ENCODE measurements at places on chromosomes 16 and 17.
A peak's percentile ranks its signal among the peaks of the same experiment; 100 is the strongest.

DNA sequence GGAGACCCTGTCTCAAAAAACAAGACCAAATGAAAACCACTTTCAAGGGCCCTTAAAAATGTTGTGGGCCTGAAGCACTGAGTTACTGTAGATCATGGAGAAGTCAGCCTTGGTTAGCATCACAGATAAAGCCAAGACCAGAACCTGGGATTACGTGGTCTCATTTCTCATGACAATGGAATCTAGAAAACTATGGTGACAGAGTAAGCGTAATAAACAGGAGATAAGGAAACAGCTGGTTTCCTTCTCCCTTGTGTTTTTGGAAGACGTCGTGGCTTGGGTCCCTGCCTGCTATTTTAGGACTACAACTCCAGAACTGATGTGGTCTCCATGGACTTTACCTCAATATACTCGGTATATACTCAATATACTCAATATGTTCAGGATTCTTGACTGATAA lies 180.7 kb upstream of the ZFHX3 start:
- no peak for DNase-seq

- DNase-seq: peak; percentile 20
Measured at GRCh38 chr17:67157732-67158639, 87.0 kb downstream of the HELZ start.

- peak; percentile 49 for DNase-seq
Measured at GRCh38 chr17:2398655-2399571, 1.9 kb downstream of the MNT start.

GRCh38 chr17:40374821-40375498 lies 10.4 kb upstream of the GJD3 start:
- DNase-seq: no peak

GRCh38 chr17:63178530-63178929 lies 212.5 kb downstream of the TANC2 start:
- no peak for DNase-seq

GRCh38 chr17:29255926-29256522 lies 9.4 kb downstream of the CRYBA1 start:
- DNase-seq: no peak

- no peak for DNase-seq
Measured at GRCh38 chr16:57741660-57742191, 6.2 kb downstream of the KATNB1 start.

DNA sequence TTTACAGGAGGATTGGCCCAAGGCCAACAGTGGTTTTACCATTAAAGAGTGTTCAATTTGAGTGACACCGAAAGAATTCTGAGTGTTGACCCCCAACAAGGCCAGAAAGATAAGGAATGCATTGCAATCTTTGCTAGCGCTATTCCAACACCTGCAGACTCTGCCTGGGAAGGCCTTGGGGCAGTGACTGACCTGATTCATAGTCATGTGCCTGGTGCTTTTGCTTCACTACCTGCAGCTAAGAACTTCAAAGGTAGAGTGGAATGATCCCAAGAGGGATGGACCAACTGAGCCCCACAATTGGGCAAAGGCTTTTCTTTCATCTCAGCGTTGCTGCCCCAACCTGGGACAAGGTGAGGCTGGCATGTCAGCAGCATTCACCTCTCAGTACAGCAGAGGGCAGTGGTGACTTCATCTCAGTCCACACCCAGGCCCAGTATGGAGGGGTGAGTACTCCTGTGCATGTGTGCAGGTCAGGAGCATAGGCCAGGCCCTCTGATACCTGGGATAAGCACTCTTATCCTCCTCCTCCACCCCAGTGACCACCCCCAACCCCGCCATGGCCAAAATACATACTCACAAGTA lies 149.6 kb upstream of the GNAO1 start:
- peak; percentile 7 for DNase-seq

DNA sequence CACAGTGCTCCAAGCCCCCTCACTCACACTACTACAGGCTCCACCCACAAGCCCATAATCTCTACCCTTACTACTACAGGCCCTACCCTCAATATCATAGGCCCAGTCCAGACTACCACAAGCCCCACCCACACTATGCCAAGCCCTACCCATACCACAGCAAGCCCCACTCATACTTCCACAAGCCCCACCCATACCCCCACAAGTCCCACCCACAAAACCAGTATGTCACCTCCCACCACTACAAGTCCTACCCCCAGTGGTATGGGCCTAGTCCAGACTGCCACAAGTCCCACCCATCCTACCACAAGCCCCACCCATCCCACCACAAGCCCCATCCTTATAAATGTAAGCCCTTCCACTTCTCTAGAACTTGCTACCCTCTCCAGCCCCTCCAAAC lies 13.8 kb downstream of the RIPOR1 start:
- DNase-seq: peak; percentile 59

DNA sequence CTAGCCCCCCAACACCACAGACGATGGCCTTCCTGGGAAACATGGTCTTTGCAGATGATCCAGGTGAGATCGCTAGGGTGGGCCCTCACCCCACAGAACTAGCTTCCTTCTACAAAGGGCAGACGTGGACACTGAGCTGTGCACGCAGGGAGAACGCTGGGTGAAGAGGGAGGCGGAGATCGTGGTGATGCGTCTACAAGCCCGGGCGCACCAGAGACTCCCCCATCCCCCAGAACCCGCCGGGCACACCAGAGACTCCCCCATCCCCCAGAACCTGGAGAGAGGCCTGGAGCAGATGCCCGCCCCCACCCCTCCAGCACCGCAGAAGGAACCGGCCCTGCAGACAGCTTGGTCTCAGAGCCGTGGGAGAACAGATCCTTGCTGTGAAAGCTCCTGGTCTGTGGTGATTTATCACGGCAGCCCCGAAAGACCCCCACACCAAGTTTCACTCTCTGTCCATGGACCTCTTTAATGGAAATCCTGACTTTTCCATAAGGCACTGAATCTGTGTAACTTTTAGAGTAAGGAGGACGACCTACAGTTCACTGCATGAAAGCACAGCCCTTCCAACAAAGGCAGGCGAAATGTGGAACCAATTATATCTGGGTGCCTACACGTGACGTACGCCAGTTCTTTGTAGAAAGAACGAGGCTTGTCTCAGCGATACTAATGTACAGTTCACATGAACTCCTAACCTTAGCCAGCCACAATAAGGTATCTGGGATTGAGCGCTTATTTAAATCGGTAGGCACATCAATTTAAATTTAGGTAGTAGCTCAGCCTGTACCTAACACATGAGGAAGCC lies 88.5 kb downstream of the ANKRD11 start:
- no peak for DNase-seq

DNA sequence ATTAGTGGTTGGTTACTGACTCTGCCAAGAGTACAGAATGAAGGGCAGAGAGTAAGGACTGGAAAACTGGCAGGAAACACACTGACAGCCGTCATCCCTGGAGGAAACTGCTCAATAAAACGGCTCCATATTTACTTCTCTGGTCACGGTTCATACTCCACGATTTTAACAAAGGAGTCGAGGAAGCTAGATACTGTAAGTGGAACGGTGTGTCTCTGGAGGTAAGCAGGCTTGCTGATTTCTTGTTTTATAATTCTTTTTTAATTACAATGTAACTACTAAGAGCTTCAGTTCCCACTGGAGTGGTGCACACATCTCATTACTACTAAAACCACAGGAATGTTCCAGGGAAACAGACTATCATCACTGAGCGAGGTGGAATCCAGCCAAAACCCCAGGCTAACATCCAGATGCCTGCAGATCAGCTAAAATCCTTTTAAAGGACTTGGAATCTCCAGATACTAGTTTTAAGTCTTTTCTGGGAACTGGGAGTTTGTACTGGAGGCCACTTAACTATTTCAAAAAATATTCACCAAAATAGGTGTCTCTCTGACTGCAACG lies 17.8 kb downstream of the SERPINF1 start:
- DNase-seq: no peak

DNA sequence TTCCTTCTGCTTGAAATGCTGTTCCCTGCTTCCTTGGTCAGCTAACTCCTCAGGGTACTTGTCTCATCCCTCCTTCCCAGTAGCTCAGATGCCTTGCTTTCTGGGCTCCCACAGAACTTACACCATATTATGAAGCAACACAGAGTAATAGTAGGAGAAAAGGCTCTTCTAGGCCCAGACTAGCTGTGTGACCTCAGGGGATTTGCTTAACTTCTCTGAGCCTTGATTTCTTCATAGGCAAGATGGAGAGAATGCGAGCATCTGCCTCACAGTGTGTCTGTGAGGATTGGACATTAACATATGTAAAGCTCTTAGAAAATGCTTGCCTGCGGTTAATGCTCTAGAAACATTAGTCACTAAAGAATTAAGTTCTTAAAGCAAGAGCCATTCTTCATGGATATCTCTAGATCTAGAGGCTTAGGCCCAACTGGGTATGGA lies 22.3 kb upstream of the PECAM1 start:
- DNase-seq: no peak

- no peak for DNase-seq
Measured at GRCh38 chr17:81821147-81821546, 11.9 kb downstream of the MCRIP1 start.

- DNase-seq: no peak
Measured at GRCh38 chr17:82281076-82281475, 7.6 kb upstream of the CSNK1D start.

DNA sequence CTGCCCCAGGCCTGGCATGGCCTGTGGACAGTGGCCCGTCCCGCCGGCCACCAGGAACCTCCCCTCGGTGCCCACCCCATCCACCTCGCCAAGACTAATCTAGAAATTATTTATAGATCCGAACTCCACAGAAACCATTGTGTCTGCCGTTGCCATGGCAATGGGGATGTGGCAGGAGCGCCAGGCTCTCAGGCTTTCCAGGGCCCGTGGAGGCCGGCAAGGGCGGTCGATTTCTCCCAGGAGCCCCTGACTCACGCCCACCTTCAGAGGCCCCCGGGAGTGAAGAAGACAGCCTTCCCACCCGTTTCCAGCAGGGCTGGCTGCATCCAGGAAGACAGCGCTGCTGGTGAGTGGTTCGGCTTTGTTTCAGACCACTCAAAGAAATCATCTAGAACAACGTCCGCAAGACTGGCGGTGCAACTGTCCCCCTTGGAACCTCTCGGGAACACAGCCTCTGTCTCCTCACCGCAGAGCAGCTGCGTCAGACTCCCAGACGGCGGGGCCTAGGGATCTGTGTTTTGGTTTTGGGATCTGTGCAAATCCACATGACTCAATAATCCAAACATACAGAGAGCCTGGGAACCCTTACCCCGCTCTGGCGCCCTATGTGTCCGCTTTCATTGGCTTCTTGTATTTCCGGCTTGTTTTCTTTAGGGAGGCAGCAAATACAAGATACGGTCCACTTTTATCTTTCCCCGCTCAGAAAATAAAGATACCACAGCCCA lies 48.5 kb upstream of the ZCCHC14 start:
- no peak for DNase-seq

- no peak for DNase-seq
Measured at GRCh38 chr16:88467541-88467944, 14.5 kb downstream of the ZFPM1 start.

GRCh38 chr17:52930145-52930544 lies 771.6 kb upstream of the CA10 start:
- DNase-seq: no peak

DNA sequence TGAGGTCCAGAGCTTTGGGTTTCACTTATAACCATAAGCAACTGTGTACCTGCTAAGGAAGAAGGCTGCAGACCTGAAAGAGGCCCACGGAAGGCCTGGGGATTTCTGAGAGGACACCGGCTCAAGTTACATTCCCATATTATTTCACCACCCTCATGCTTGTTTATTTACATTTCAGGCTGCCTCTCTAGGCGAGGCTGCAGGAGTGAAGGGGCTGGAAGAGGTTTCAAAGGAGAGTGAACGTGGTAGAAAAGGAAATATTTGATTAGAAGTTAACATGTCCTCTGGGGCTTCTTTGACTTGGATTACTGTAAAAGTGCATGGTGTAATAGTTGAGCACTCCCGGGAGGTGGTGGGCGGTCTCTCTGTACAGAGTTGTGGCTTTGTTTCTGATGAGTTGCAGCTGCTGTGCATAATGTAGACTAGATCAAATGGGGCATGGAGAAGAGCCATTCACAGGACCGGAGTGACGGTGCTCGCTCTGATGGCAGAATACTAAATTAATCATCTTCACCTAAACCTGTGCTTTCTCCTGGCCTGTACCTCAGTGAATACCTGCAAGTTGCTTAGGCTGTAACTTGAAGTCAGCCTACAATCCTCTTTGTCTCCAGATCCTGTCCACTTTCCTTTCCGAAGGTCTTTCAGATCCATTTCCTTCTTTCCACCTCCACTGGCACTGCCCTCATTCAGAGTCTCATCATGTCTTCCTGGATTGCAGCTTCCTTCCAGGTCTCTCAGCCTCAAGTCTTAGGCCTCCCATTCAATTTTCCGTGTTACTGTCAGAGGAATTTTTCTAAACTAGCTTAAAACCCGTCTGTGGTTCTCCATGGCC lies 1.9 kb upstream of the CPD start:
- peak; percentile 47 for DNase-seq

DNA sequence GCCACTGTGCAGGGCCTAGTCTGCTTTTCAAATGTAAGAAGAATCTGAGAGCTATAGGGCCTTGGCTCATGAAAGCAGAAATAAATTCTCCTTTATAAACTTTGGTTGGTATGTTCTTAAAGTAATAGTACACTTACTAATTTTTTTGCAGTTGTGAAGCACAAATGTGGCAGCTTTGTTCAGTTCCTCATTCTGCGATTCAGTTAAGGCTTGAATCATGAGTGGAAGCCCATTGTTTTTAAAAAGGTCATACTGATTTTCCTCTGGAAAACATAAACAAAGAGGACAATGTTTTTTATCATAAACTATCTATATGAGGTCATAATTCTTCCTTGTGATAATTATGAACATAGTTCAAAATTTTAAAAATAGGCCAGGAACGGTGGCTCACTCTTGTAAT lies 23.6 kb upstream of the DYNC1LI2 start:
- no peak for DNase-seq

GRCh38 chr17:17305281-17305801 lies 2.2 kb downstream of the NT5M start:
- no peak for DNase-seq

DNA sequence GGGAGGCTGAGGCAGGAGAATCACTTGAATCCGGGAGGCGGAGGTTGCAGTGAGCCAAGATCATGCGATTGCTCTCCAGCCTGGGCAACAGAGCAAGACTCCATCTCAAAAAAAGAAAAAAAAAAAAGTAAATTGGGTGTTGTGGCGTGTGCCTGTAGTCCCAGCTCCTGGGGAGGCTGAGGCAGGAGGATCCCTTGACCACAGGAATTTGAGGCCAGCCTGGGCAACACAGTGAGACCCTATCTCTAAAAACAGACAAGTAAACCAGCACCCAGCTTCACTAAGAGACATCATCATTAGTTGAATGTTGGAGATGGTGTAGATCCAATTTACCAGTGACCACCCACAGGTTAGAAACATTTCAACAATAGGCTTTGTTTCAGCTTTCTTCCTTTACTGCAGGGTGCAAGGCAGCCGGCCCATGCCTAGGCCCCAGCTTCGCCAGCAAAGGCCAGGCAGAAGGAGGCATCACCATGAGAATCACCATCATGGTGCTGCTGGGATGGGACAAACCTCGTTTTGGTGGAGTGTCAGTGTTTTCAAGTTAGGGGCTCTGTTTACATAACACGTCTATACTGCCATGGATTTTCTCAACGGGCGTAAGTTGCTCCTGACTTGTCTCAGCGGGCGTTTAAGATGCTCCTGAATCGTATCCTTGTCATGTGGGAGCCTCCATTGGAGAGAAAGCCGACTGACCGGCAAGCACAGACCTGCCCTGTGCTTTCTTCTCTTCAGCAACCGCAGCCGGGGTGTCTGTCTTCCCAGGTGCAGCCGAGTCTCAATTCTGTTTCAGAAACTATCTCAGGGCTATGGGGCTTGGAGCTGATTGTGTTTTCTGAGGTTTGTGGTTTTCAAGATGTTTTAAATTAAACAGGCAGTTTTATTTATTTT lies 7.3 kb downstream of the TCF25 start:
- no peak for DNase-seq

Data from HuH-7.5 (cell line).